ENCODE measurements at places on chromosomes 3 and 15.

GRCh38 chr3:177131927-177132636 lies 65.2 kb downstream of the TBL1XR1 start:
- DNase-seq: no peak

- DNase-seq: no peak
Observed at GRCh38 chr15:55734641-55735040, 8.3 kb downstream of the PRTG start.

DNA sequence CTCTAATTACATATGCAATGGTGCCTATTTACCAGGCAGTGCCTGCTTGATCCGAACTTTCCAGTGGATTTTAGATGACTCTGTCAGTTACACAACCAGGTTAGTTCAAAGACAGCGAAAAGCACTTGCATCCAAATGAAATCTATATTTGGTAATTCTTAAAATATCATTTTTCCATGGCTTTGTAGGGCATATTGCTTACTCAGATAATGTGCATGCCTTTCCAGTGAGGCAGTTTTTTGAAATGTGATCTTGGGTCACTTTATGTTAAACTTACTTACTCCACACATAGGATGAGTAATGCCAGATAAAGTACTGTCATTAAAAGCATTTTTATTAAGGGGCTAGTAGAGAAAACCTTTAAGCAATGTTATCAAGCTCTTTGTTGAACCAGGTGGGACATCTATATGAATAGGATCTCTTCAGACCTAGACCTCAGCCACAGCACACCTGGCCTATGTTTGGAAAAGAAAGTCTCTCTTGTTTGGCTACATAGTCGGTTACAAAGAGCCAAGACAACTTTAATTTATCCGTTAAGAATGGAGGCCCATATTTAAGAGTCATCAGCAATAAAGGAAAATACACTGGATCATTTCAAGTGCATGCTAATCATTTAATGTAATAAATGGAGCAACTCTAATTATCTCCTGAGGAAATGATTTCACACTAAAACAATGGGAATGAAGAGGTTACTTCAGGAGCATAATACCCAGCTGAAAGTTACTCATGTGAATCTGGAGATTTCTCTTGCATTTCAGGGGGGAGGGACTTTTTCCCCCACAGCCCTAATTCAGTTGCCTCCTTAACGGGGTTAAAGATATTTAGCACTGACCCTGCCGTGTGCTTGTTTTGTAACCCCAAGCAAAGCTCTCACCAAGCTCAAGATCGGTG lies 56.3 kb upstream of the TMCO5A start:
- peak; percentile 76 for DNase-seq

DNA sequence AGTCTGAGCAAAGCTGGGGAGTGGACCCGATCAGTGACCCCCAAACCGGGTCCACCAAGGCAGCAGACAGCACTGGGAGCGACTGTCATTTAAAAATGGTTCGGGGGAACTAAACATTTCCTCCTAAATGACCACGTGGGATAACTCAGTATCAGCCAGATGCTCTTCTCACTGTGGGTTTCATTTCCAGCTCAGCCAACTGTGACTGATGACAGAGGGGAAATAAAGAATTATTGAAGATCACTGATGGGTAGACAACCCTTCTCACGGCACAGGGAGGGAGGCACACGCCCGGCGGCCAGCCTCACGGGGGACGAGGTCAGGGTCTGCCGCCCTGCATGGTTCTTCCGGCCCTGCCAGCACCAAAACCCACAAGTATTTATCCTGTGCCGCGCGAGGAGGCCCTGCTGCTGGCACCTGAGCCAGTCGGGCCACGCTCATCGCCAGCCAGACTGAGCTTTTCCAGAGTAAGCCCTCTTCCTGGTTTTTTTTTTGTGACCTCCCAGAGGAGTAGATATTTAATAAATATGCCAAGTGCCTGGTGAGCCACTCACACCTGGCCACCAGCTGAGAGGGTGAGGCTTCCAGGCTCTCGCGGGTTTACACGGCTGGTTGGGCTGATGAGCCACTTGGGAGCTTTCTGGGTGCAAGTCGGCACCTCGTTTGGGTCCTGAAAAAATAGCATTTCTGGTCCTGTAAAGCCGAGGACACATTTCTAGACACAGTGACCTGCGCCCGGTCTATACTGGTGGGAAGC lies 6.2 kb downstream of the MELTF start:
- DNase-seq: no peak

GRCh38 chr15:42329992-42330391 lies 29.3 kb upstream of the CAPN3 start:
- no peak for DNase-seq

DNA sequence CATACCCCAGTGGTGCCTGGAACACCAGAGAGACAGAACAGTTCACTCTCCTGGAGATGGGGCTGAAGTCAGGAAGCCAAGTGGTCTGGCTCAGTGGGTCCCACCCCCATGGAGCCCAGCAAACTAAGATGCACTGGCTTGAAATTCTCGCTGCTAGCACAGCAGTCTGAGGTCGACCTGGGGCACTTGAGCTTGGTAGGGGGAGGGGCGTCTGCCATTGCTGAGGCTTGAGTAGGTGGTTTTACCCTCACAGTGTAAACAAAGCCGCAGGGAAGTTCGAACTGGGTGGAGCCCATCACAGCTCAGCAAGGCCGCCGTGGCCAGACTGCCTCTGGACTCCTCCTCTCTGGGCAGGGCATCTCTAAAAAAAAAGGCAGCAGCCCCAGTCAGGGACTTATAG lies 272.0 kb downstream of the KLF13 start:
- no peak for DNase-seq

DNA sequence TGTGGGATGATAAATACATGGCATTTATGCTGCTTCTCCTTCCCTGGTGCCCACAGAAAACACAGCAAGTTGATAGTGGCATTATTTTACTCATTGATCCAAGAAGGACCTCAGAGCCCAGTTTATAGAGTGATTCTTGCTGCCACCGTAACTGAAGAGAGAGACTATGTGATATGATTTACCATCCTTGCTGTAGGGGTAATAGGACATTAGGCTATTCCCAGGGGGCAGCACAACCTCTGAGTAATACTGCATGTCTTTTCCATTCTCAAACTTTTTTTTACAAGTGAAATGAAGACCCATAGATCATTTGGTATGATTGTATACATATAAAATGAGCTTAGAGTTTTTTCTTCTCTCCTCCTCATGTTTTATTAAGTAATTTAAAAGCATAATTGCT lies 136.4 kb downstream of the ABI3BP start:
- no peak for DNase-seq

DNA sequence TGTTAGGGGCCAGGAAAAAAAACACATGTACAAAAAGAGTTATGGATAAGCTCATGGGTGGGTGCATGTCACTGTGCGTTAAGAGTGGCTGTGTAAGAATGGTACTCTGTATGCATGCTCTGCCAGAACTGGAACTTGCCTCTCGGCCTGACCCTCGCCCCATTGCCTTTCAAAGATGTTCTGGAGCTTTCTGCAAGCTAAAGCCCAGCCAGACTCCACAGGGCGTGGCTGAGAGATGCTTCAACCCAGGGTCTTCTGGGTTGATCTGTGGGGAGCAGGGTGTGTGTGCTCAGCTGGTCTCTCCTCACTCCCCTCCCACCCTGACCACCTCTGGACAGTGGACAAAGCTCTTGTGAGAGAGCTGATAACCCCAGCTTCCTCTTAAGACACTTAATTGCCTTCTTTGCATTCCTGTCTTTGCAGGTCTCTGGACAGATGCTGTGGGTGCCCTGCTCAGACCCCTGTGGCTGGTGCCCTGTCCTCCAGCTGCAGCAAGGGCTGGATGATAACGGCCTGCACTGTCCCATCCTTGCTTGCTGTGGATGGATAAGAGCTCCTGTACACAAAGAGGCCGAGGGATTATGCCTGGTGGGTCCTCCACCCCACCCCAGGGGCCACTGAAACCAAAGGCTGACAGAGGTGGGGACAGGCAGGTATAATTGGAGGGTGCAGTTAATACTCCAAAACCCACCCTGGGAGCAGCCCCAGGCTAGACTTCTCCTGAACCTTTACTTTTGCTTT lies 28.7 kb downstream of the ALDH1L1 start:
- DNase-seq: no peak

DNA sequence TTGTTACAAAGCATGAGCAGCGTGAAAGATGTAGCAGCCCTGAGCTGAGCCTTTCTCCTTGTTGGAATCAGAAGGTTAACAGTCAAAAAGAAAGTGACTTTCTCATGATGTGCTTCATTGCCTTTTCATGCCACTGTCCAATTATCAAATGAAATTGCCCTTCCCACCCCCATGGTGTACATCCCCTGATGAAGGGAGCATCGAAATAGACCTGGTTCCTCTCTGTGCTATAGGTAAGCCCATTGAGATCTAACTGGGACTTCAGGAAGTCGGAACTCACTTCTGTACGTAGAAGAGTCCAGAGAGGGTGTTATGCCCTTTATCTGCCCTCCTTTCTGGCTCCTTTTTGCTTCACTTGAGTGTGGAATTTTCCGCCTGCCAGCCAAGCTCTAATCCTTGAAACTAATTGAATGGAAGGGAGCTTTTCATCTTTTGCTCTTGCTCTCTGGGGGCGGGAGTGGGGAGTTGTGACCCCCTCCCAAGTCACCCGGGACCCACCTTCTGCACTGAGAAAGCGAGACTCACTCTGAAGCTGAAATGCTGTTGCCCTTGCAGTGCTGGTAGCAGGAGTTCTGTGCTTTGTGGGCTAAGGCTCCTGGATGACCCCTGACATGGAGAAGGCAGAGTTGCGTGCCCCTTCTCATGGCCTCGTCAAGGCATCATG lies 20.9 kb downstream of the ABHD6 start:
- no peak for DNase-seq

- DNase-seq: no peak
Observed at GRCh38 chr15:81339851-81340250, 15.9 kb upstream of the STARD5 start.
